ENCODE measurements at places on chromosomes 1 and 21.

DNA sequence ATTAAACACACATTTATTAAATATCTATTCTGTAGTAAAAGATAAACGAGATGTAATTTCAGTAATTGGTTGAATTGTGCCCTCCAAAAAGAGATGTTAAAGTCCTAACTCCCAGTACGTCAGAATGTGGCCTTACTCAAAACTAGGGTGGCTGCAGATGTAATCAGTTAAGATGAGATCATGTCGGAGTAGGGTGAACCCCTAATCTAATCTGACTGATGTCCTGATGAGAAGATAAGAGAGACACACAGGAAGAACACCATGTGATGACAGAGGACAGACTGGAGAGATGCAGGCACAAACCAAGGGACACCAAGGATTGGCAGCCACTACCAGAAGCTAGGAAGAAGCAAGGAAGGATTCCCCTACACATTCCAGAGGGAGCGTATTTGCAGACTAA is 104.1 kb downstream of the SLC25A24 start:
- no peak for DNase-seq

GRCh38 chr1:50747394-50747793 is 212.7 kb downstream of the FAF1 start:
- DNase-seq: no peak

- no peak for DNase-seq
Observed at GRCh38 chr1:229470406-229471043, 36.6 kb upstream of the ACTA1 start.

DNA sequence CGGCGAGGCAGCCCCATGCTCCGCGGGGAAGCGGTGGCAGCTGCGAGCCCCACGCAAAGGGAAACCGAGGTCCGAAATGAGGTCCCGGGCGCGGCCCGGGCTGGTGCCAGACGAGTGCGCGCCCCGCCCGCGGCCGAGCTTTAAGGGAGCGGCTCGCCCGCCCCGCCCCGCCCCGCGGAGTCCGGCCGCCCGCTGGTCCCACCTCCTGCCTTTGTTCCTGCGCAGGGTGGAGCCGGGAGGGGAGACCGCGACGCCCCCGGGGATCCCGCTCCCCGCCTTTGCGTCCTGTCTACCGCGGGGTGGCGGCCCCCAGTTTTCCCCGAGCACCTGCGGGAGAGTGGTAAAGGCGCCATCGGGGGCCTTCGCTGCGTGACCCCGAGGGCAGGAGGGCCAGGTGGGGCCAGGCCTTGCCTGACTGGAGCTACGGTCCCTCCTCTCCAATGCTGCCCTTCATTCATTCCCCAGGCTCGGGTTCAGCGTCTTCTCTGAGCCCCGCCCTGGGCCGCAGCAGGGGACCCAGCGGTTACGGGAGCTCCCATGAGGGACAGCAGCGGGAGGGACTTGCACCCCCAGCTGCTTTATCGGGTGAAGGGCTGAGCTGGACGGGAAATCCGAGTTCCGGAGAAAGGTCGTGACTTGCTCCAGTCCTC is at the start of gene HES2:
Gene HES2 (minus strand): TSS at position 116 of the 650 bp plus-strand sequence. CDS start 99 bp downstream, at position 17.
- no peak for DNase-seq

GRCh38 chr1:218617986-218618385 is 272.9 kb downstream of the TGFB2 start:
- DNase-seq: no peak

- DNase-seq: no peak
Observed at GRCh38 chr1:180627411-180627810, 4.4 kb upstream of the XPR1 start.

- no peak for DNase-seq
Observed at GRCh38 chr1:61490924-61491323, 234.0 kb downstream of the TM2D1 start.

GRCh38 chr1:39091845-39092645 is 65.9 kb downstream of the NDUFS5 start:
- DNase-seq: no peak

GRCh38 chr1:21669258-21670058 is at the start of gene RAP1GAP:
Gene RAP1GAP, minus strand, starts transcription at chr1:21669357. Its CDS starts 49,325 bp downstream, at chr1:21620032.
- peak; percentile 17 for DNase-seq
